Epithelial cell of alveolus of lung (primary cell): ENCODE measurements at places on chromosomes 1 and 21. TPM values are rescaled to one million over a fixed set of nuclear protein-coding genes. Genes with fewer than 3 reads are reported as not detected.

The GPR61 gene
- total RNA-seq = not detected in 2 replicates

The SYPL2 gene
- total RNA-seq = under 0.01 and 0.32 TPM in 2 replicates

The TEDDM1 gene
- total RNA-seq = not detected in 2 replicates

The C4BPA gene
- not detected in 2 replicates for total RNA-seq
